ENCODE measurements at places on chromosomes 5 and 9.
A peak's percentile ranks its signal among the peaks of the same experiment; 100 is the strongest.

DNA sequence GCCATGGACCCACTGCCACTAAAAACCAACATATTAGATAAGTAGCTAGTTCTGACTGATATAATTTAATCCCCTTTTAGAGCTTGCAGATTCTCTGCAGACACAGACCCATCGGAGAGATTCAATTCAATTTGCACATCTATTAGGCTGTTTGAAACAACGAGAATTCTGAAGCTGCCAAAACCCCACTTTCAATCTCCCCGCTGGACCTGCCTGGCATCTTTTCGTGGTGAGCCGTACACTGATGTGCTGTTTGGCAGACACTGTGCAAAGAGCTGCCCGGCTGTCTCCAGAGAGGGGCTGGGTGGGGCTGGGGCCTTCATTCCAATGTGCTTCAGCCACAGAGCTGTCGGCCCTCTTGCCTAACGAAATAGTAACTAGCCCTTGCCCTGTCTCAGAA is 42.1 kb upstream of the FAM240B start:
- peak; percentile 16 for DNase-seq

DNA sequence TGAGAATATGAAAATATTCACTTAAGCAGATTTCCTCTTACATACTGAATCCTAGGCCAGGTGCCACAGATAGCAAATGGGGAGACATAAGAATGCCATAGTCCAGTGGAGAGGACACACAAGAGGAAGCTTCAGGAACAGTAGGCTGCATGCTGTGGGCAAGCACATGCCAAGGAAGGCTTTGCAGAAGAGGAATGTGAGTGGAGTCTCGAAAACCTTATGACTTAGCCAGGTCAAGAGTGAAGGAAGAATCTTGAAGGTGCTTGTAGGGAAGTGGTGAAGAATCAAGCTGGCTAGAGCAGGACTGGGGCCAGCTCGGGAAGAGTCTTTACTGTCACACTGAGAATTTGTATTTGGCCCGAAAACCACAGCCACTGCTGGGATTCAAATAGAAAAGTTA is 20.4 kb downstream of the RPS23 start:
- DNase-seq: peak; percentile 6

GRCh38 chr9:98707166-98708102 is 1.3 kb downstream of the GABBR2 start:
- DNase-seq: peak; percentile 91

GRCh38 chr5:180284149-180284548 is 7.7 kb downstream of the MAPK9 start:
- DNase-seq: peak; percentile 16

DNA sequence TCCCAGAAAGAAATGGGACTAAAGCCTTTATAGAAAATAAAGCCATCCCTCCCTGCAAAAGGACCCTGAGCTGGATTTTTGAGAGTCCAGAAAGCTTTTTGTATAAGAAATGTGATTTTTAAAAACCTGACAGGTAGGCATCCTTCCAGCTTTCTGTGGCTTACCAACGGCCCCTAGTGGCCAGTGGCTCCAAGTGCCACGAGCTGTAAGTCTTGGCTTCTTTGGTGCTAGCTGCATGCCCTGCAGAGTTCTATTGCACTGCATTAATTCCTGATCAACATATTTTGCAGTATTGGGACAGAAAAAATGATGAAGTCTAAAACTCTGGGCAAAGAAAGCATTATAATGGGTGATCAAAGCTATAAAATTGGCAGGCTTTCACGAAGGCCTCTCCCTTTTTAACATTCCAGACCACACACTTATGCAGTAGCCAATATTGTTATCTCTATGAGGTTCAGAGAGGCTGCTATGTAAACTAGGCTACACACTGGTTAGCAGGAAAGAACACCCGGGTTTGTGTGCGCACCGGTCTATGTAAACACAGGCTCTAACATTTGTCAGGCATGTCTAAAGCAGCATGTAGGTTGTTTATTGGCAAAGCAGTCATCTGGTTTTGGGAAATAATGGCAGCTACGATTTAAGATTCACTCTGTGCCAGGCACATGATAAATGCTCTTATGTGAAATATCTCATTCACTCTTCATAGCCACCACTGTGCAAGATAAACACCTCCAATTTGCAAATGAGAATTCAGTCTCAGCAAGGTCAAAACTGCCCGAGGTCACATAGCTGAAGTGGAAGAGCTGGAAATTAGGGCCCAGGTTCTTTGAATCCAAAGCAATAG is 55.2 kb downstream of the NMUR2 start:
- DNase-seq: peak; percentile 51

GRCh38 chr5:54795284-54795683 is 190.1 kb downstream of the ESM1 start:
- no peak for DNase-seq

- DNase-seq: no peak
These were observed 256.2 kb downstream of the ACTL7B start for GRCh38 chr9:108599571-108599970.

DNA sequence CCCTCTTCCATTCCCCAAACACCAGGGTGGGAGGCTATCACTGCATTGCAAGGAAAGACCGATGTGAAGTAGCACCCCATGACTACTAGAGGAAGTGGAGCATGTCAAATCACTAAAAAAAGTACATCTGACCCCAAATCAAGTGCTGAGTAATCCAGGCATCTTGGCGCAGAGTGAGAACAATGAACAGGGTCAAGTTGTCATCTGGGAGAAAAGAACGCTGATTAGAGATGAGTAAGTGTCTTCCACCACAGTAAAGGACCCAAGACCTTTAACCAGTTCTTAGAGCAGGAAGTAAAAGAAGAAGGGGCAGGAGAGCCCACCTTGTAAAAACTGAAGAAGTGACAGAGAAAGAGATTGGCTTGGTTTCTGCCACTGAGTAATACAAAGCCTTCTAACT is 75.0 kb upstream of the RAD23B start:
- no peak for DNase-seq

GRCh38 chr9:115653171-115653606 is 500.4 kb upstream of the PAPPA start:
- DNase-seq: no peak

- no peak for DNase-seq
These were observed 19.5 kb downstream of the TTC33 start for GRCh38 chr5:40736103-40736875.

- DNase-seq: no peak
These were observed 23.3 kb downstream of the KCNV2 start for GRCh38 chr9:2740616-2741015.

GRCh38 chr9:120531683-120532300 is 48.2 kb downstream of the CDK5RAP2 start:
- peak; percentile 22 for DNase-seq

GRCh38 chr5:129499208-129499852 is 39.2 kb downstream of the ADAMTS19 start:
- no peak for DNase-seq

DNA sequence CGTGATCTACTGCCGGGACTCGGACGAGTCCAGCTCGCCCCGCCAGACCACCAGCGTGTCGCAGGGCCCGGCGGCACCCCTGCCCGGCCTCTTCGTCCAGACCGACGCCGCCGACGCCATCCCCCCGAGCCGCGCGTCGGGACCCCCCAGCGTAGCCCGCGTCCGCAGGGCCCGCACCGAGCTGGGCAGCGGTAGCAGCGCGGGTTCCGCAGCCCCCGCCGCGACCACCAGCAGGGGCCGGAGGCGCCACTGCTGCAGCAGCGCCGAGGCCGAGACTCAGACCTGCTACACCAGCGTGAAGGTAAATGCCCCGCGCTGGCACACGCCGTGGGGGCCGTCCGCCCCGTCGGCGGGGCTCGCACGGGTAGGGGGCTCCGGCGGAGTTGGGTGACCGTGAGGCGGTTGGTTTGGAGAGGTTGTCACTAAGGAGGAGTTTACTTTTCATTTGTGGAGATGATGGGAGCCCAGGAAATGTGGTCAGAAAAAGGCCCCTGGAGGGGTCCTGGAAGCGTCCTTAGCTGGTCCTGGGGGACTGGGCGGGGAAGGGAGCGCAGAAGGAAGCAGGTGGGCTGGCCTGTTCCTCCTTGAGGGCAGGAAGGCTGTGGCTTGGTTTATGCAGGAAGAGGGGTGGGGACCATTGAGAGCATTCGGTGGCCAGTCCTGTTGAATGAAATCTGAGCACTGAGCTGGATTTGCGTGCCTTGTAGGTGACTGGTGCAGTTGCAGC is 647 bp downstream of the PDE8B start:
- DNase-seq: peak; percentile 66

DNA sequence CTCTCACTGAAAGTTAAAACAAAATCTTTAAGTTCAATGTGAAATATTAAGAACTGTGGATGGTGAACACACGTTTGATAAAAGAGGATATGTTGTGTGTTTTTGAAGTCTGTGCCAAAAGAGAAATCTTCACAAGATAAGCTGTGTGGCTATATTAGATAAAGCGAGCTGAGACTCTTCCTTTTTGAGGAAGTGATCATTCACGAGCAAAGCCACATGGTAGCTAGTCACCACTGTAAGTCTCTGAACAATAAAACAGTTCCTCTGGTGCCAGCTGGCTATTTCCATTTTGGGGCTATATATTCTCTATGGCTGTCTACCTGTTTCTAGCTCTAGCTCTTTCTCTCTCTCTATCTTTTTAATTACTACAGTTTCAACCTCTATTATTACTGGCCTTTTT is 1849.2 kb upstream of the C9orf72 start:
- no peak for DNase-seq

DNA sequence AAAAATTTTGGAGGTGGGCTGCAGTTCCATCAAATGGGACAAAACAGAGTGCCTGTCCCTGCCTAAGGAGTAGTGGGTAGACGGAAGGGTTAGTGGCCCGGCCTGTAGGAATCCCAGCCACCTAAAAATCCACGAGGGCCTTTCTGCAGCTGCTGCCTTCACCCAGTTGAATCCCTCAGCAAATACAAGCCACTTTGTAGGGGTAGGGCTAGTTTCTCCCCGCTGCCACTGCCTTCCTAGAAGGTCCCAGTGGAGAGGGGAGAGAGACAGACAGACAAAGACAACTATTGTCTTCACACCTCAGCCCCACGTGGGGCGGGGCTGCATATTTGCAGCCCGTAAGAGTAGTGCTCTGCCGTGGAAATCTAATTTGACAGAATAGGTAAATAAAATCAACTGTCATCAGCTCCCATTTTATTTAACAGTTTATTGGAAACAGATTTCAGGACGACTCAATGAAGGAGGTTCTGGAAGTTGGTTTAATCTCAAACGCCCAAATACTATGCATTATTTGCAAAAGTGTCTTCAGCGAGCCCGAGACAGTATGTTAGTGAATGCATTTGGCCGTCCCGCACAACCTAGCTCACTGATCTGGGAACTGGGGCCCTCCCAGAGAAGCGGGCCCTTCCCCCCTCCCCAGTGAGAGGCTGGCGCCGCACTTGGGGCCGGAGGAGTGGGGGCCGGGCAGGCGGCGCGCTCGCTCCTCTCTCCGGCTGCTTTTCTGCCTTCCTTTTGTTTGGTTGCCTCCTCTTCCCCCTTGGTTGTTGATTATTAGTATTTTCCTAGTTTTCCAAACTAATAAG is 67.6 kb upstream of the TBCA start:
- DNase-seq: peak; percentile 58

GRCh38 chr9:13690595-13690994 is 411.1 kb upstream of the MPDZ start:
- no peak for DNase-seq

DNA sequence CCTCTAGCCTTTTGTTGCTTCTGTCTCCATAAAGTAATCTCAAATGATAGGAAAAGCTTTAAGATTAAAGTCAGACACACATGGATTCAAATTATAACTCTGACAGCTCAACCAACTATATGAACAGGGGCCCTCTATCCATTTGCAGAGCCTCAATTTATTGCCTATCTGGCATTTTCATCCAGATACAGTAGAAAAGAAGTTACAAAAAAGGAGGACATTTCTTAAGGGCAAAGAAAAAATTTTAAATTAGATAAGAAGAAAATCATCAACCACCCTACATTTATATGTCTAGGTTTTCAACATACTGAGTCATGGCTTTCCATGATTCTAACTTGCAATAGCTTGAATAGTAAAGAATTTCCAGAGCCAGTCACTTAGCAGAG is 567.2 kb downstream of the CAAP1 start:
- no peak for DNase-seq
